ENCODE measurements at places on chromosomes 2 and 18.
A peak's percentile ranks its signal among the peaks of the same experiment; 100 is the strongest.

DNA sequence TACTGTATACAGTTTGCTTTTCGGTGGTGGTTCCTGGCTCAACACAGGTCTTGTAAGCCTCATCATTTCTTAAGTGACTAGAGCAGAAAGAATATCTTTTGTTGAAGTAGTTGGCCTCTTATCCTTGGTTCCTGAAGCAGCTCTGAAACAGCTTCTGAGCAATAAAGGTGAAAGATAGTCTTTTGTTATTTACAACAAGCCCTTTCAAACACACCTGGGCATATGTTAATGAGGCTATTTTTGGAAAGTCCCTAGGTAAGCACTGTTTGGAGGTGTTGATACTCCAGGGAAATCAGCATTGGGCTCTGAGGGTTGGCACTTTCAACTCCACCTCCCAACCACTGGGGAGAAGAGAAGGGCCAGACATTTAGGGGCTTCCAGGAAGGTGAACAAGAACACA, 211.0 kb downstream of the MCFD2 start:
- no peak for DNase-seq

DNA sequence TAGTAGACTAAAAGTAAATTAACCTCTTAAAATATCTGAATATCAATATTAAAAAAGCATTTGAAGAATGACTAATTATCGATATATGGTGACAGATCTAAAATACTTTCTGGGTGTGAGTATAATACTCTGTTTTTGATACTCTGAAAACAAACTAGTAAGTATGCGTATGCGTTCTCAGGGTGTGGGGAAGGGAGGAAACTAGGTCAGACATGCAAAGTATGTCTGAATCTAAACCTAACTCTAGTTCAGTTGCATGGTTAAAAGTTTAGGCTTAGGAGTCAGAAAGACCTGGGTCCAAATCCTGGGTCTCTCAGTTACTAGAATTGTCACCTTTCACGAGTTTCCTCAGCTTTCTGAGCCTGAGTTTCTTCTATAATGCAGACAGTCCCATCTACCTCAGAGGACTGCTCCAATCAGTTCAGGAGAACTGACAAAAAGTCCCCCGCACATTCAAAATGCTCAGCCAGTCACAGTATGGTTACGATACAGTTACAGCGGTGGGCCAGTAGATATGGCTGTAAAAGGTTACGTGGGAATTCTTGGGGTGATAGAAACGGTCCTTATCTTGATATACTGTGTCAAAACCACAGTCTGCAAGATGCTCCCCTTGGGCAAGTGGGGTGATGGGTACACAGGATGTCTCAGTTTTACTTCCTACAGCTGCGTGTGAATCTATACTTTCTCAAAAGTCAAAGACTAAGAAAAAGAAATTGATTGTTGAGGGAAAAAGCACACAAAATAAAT, 29.2 kb downstream of the UNC50 start:
- DNase-seq = no peak

GRCh38 chr2:134118279-134119116, 135.4 kb upstream of the MGAT5 start:
- peak; percentile 59 for DNase-seq

- DNase-seq = no peak
These were observed 57.4 kb upstream of the AMMECR1L start for GRCh38 chr2:127943186-127943585.

- DNase-seq = no peak
These were observed 17.3 kb upstream of the IMPA2 start for GRCh38 chr18:11963991-11964484.

DNA sequence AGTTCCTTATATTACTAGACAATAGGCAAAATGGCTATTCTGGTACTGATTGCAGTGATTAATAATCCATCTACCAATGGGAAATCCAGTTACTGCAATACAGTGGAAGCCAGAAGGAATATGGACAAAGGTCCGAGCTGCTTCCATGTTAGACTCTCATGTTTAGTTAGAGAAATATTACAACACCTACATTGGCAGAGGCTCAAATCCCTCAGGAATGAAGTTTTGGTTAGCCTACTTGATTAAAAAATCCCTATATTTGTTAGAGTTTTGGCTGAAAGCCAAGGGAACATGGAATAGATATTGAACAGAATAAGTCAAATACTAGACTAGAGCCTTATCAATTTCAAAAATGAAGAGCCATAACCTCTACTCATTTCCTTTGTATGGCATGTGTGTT, 48.5 kb downstream of the ARL6IP6 start:
- no peak for DNase-seq

- DNase-seq = no peak
These were observed 54.8 kb downstream of the HS6ST1 start for GRCh38 chr2:128263902-128264331.

- DNase-seq = no peak
These were observed 77.6 kb upstream of the ZNF516 start for GRCh38 chr18:76572518-76573247.

DNA sequence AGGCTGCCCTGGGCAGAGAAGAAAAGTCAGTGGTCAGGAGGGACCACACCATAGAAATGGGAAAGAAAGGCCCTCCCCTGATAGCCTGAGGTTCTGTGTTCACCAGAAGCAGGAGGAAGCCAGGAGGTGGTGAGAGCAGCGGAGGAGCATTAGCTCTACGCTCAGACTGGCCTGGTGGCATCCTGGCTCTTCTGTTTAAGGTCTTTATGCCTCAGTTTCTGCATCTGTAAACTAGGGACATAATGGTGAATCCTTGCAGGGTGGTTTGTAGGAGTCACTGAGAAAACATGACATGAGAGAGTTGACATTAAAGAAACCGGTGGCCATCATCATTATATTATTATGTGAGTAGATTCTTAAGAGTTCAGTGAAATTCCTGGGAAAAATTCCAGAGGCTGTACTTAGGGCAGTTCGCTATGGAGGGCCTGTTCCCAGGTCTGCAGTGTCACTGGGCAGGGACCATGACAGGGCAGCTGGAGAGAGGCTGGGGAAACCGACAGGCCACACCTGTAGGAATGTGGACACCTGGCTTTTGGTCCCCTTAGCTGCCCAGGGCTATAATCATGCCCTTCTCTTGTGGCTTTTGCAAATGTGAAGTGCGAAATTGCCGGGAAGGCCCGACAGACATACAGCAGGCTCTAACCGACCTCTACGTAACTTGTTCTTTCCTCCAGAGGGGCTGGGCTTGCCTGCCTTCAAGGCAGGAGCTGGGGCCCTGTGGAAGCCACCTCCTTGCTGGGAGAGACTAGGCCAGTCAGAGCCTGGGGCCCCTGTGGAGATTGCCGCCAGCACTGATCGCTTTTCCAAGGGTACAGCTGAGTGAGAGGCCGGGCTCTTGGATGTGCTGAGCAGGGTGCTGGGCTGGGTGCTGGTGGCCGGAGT, 31.0 kb downstream of the GLI2 start:
- DNase-seq = no peak

Data from activated CD4-positive, alpha-beta T cell treated with anti-CD3 and anti-CD28 coated beads, Interleukin-2, amount 50 U/mL, for 24 hours (primary cell).